ENCODE measurements at places on chromosomes 2 and 18. TPM values are rescaled to one million over a fixed set of nuclear protein-coding genes. Genes with fewer than 3 reads are reported as not detected.

GRCh38 chr18:26436176-26437051, 111.9 kb downstream of the KCTD1 start:
- peak; percentile 18 for DNase-seq

DNA sequence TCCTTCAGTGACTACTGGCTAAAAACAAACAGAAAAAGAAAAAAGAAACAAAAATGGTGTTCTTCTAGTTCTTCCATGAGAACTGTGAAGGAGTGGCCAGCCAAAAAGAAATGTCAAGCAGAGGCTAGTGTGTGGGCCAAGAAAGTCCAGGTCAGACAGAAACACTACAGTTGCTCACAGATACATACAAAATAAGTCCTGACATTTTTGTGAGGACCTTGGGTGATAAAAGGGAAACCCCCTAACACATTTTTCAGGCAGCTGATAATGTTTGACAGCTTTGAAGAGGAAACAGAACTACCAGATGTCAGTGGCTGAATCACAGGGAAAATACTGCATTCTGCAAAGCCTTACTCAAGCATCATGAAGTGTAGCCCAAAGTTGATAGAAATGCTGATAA, 28.1 kb downstream of the ARHGAP25 start:
- DNase-seq: no peak

DNA sequence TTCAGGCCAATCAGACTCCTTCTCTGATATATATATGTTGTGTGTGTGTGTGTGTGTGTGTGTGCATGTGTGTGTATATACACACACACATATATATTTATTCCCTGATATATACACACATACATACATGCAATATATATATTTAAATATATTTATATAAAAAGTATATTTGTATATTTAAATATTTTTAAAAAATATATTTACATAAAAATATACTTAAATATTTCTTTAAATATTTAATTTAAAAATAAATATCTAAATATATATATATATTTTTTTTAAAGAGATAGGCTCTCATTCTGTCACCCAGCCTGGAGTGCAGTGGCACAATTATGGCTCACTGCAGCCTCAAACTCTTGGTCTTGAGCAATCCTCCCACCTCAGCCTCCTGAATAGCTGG, 281.3 kb downstream of the DYSF start:
- DNase-seq: no peak

DNA sequence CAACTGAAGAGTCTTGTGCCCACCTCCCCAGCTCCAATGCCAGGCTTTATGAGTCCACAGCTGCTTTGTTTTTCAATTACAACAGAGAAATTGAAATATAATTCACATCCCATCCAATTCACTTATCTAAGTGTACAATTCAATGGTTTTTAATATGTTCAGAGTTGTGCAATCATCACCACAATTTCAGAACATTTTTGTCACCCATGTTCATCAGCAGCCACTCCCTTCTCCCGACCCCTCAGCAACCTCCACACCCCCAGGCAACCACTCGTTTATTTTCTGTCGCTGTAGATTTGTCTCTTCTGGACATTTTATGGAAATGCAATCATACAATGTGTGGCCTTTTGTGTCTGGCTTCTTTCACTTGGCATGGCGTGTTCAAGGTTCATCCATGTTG, 23.3 kb downstream of the INHBB start:
- no peak for DNase-seq

DNA sequence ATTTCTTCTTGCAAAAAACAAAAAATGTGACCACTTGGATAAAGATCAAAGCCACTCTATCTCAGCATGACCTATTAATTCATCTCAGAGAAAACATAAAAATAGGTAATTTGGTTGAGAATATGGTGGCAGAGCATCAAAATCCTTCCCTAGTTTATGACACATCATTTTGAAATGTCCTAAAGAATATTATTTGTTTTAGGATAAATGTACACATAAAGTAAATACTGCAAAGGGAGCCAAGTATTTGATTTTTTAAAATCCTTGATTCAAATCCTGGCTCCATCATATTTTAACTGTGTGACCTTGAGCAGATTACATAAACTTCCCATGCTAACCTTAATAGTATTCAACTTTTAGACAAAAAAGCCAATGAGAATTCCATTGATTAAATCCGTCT, 206.6 kb downstream of the CDH2 start:
- DNase-seq: no peak

DNA sequence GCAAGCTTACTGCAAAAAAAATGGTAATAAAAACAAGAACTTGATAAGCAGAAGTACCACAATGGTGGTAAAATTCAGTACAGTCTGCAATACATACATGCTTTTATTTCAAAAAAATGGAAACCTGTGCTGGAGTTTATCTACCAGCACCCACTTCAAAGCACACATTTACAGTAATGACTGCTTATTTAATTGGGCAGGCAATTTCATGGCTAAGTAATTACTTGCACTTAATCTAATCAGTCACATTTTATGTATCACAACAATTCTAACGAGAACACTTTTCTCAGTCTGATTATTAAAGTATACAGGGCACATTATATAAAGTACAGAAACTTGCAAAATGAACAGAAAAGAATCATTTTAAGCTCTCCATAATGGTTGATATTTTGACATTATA, 5.2 kb downstream of the APCDD1 start:
- no peak for DNase-seq

Gene TSPYL6
- not detected for polyA plus RNA-seq

GRCh38 chr2:208609166-208609804, 202.7 kb downstream of the PTH2R start:
- DNase-seq: no peak

DNA sequence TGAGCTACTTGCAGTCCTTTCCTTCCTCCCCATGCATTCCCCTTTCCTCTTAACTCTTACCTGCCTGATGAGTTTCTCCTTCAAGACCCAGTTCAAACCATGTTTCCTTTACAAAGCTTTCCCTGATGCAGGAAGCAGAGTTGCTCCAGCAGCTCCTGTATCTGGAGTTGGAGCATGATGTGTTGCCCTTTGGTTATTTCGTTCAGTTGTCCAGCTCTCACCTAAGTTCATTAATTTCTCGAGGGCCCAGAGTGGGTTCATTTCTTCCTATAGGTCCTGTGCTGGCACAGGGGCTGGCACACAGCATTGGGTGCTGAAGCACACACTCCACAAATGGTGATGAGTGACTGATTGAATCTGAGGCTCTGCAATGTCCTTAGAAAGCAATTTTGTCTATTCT, 23.0 kb upstream of the TMEM214 start:
- DNase-seq: no peak

- peak; percentile 76 for DNase-seq
Measured at GRCh38 chr18:36354989-36355388, 57.5 kb downstream of the FHOD3 start.

Gene MPP4
- polyA plus RNA-seq: 0.84 TPM

Gene KCNE4
- 2.1 TPM for polyA plus RNA-seq

DNA sequence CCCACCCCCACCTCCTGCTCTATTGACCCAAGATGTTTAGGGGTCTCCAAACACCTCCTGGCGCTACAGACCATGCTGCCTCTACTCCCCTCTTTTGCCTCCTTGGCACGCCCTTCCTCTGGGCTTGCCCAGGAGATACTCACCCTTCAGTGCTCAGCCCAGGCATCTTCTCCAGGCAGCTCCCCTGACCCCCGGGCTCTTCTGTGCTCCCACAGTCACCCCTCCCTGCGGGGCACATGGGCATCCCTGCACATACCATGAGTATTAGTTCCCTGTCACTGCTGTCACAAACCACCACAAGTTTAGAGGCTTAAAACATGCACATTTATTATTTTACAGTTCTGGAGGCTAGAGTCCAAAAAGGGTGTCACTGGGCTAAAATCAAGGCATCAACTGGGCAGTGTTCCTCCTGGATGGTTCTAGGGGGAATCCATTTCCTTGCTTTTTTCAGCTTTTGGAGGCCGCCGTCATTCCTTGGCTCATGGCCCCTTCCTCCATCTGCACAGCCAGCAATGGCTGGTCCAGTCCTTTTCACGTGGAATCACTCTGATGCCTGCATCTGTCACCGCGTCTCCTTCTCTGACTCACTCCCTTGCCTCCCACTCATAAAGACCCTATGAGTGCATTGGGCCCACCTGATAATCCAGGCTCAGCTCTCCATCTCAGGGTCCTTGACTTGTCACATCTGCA, 230.4 kb upstream of the COPS8 start:
- no peak for DNase-seq

DNA sequence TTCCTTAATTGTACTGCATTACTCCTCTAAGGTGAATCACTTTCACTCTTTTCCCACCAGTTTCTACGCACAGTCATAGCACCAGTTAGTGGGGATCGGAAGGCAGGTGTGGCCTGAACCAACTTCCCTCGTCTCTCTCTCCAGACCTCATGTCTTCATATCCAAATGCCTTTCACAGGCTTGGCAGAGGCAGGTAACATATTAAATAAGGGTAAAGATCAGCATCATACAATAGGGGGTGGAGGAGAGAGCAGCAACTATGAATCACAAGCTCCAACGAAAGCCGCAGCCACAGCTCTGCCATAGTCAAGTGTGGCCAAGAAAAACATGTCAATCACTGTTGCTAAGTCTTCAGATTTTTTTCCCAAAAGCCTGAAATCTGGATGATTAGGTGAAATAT, 40.3 kb downstream of the AP1S3 start:
- DNase-seq: no peak

DNA sequence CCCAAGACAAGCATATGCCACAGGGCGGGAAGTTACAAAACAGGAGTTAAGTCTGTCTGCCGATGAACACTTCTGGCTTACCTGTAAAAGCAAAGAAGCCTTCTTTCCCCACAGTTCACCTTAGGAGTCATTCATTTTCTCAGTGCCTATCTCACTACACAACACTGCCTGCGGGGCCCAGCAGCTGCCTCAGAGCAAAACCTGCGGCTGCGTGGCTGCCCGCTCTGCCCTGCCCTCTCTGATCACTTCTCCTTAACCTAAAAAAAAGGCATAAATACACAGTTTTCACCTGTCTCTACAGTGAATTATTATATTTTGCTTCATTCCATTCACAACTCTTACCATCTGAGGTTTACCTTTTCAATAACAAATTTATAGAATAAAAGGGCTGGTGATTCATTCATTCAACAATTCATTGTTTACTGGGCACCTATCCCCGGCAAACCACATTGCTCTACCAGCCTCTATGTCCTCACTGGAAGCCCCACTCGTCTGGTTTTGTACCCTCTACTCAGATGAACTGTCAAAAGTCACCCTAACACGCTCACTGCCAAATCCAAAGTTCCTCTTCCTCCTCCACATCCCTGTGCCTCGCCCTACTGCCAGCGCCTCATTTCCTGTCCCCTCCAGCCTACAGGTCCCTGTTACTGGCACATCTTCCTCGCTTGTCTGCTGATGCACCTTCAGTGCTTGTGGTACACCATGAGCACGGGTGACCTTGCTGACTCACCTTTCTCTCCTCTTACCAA, 31.4 kb downstream of the AFG3L2 start:
- no peak for DNase-seq

GRCh38 chr2:142175813-142176338, 45.1 kb upstream of the LRP1B start:
- no peak for DNase-seq

Gene ASB18
- not detected for polyA plus RNA-seq

Gene PDE1A
- 4.0 TPM for polyA plus RNA-seq

DNA sequence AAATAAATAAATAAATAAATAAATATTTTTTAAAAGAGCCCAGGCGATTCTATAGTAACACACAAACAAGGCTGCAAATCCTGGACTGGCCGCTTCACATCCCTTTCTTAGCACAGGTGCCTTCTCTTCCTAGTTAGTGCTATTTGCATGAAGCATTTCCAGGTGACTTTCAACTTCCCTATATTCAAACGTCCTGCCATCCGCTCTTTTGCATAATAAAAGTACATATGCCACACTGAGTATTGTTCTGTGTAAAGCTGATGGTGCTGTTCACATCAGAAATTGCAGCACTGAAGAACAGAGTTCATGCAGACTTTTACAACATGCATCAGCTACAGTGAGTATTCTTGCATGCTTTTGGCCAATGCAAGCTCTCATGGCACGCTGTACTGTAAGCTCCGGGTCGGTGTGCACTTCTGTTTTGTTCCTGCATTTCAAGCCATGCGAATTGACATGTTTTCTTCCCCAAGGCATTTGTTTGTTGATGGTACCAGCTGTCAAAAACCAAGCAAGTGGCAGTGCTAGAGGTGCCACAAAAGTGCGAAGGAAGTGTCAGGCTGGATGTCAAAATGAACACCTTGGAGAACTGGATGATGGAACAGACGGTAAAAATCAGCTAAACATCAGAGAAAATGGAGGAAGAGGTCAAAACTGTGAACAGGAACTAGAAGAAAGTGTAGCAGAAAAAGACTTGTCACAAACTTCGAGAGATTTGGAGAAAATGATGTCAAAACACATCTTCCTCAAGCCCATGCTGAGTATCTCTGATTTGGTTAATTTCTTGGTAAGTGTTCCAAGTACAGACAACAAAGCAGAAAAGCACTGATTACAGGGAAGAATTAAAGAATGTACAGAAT, 25.5 kb upstream of the CEP68 start:
- no peak for DNase-seq

GRCh38 chr2:177329064-177329463, 63.5 kb upstream of the AGPS start:
- no peak for DNase-seq

All from adrenal gland (tissue), 19 donors.